ENCODE measurements at places on chromosomes 13 and 19.

DNA sequence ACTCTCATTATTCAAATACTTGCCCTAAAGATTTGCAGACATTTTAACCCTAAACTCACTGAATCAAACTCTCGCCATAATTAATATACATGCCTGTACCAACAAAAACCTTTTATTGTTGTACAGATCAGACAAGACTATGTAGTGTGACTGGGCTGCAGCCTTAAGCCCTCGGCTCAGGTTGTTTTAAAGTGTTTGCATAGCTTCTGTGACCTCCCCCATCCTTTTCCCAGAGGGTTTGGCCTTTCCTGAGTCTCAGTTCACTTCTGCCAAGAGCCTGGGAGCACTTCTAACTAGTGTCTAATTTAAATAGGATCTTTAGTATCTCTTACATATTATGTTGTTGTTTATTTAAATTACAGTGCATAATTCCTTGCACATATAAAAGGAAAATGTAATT, 158.2 kb downstream of the HS6ST3 start:
- DNase-seq: no peak
- no peak overlapping the region for H3K27ac ChIP-seq
- H3K4me3 ChIP-seq: no peak overlapping the region

GRCh38 chr13:86090181-86090580, 291.0 kb upstream of the SLITRK6 start:
- H3K27ac ChIP-seq: no peak overlapping the region
- H3K4me1 ChIP-seq: no peaks in the 10 kb centered on the region
- H3K27me3 ChIP-seq: no peaks in the 10 kb centered on the region
- no peak overlapping the region for H3K4me3 ChIP-seq
- no peaks in the 10 kb centered on the region for H3K36me3 ChIP-seq

- peaks cover 4% of the 10 kb centered on the region for H3K27me3 ChIP-seq
- H3K27ac ChIP-seq: no peak overlapping the region
- H3K36me3 ChIP-seq: no peaks in the 10 kb centered on the region
- no peak for DNase-seq
- no peak overlapping the region for H3K4me3 ChIP-seq
These were observed 15.3 kb upstream of the ATP12A start for GRCh38 chr13:24664726-24665409.

DNA sequence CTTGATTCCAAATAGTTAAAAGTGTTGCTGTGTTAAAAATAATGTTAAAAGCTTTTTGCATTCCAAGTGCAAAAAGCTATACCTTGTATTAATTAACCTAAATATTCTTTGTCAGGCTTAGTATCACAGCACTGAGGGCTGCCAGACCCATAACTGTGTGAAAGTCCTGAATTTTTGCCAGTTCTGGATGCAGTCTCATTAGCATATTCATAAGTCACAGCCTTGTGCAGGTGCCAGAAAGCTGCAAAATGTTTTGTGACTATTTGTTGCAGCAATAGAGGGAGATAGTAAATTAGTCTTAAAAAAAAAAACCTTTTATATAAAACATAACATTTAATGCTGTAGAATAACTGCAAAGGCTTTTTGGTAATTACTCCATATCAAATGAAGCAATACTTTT, 56.6 kb downstream of the SLITRK1 start:
- H3K36me3 ChIP-seq: no peaks in the 10 kb centered on the region
- no peak for DNase-seq
- no peak overlapping the region for H3K27ac ChIP-seq
- no peak overlapping the region for H3K4me3 ChIP-seq
- H3K4me1 ChIP-seq: no peaks in the 10 kb centered on the region

GRCh38 chr19:4976401-4977298, 7.7 kb downstream of the KDM4B start:
- no peak for DNase-seq
- no peak overlapping the region for H3K4me3 ChIP-seq
- no peaks in the 10 kb centered on the region for H3K27me3 ChIP-seq
- peaks cover 15% of the 10 kb centered on the region for H3K4me1 ChIP-seq
- no peak overlapping the region for H3K27ac ChIP-seq

DNA sequence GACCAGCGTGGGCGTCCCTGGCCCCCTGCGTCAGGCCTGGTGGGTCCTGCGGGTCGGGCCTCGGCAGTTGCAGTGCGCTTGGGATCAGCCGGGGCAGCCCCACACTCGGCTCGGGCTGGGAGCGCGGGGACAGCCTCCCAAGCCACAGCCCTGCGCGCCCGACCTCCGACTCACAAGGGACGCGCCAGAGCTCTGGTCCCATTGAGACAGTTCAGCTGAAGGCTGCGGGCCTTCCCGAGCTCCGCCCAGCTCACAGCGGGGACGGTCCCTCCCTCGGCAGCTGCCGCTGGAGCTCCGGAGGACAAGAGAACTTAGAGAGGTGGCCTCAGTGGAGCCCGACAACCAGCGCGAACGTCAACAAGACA, 45.7 kb upstream of the ZNF730 start:
- no peak overlapping the region for H3K4me3 ChIP-seq
- no peak for DNase-seq
- H3K4me1 ChIP-seq: no peaks in the 10 kb centered on the region
- no peak overlapping the region for H3K27ac ChIP-seq
- peaks cover 4% of the 10 kb centered on the region for H3K36me3 ChIP-seq

DNA sequence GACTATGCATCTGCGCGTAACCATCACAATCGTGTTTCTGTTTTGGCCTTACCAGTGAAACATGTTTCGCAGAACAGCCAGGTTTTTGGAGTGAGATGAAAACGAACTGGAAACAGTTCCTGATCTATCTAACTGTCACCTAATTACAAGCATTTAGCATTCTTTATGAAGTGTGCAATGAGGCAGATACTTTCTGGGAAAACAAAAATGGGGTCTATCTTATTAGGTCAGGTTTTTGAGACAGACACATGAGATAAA, 182.8 kb downstream of the LMO7 start:
- H3K4me1 ChIP-seq: no peaks in the 10 kb centered on the region
- no peaks in the 10 kb centered on the region for H3K27me3 ChIP-seq
- no peaks in the 10 kb centered on the region for H3K36me3 ChIP-seq
- no peak overlapping the region for H3K27ac ChIP-seq

GRCh38 chr19:16615808-16616207, 12.2 kb downstream of the MED26 start:
- no peak for DNase-seq
- peaks cover 58% of the 10 kb centered on the region for H3K4me1 ChIP-seq
- H3K4me3 ChIP-seq: no peak overlapping the region

DNA sequence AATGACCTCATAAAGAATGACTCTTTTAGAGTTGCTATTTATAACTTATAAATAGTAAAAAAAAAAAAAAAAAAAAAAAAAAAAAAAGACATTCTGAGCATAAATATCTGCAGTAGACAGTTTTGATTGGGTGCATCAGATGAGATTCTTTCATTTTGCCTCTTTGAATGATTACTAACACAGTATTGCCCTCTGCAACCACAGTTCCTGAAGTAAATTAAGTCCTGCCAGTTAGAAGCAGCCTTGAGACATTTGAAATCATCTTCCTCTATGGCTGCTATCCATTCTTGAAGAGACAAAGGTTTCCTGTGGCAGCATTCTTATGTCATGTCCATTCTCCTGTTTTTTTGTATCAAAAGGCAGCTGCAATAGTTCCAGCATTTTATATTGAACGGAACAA, 892.4 kb upstream of the MIR17HG start:
- no peak for DNase-seq
- no peaks in the 10 kb centered on the region for H3K4me1 ChIP-seq
- no peak overlapping the region for H3K27ac ChIP-seq
- no peaks in the 10 kb centered on the region for H3K36me3 ChIP-seq
- no peaks in the 10 kb centered on the region for H3K27me3 ChIP-seq

GRCh38 chr13:77545626-77546412, 10.3 kb downstream of the SCEL start:
- no peaks in the 10 kb centered on the region for H3K4me1 ChIP-seq
- no peak overlapping the region for H3K27ac ChIP-seq
- H3K4me3 ChIP-seq: no peak overlapping the region
- peaks cover 25% of the 10 kb centered on the region for H3K27me3 ChIP-seq

DNA sequence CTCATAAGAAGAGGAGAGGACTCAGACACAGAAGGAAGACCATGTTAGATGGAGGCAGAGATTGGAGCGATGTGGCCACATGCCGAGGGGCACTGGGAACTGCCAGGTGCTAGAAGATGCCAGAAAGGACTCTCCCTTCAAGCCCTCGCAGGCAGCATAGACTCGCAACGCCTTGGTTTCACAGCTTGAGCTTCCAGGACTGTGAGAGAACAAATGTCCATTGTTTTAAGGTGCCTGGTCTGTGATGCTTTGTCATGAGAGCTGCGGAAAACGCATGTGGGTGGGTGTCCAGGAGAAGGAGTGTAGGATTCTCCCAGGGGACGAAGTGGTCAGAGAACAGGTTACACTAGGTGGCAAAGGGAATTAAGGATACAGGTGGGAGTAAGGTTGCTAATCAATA, 125.9 kb upstream of the USP29 start:
- DNase-seq: no peak
- no peaks in the 10 kb centered on the region for H3K36me3 ChIP-seq
- H3K27ac ChIP-seq: no peak overlapping the region

GRCh38 chr19:6967967-6968366, 53.3 kb downstream of the MBD3L2B start:
- DNase-seq: no peak
- no peaks in the 10 kb centered on the region for H3K27me3 ChIP-seq
- H3K36me3 ChIP-seq: peaks cover 2% of the 10 kb centered on the region
- no peak overlapping the region for H3K27ac ChIP-seq

- H3K4me1 ChIP-seq: peaks cover 2% of the 10 kb centered on the region
- H3K36me3 ChIP-seq: no peaks in the 10 kb centered on the region
- H3K4me3 ChIP-seq: no peak within 1 kb of the TSS
- no peak within 1 kb of the TSS for H3K27ac ChIP-seq
These were observed at the start of gene ANGPTL8 for GRCh38 chr19:11239377-11240000. TSS of gene ANGPTL8 (plus strand) at chr19:11239619. CDS start at chr19:11239638, 19 bp downstream.

- DNase-seq: no peak
- no peak overlapping the region for H3K4me3 ChIP-seq
- peaks cover 2% of the 10 kb centered on the region for H3K4me1 ChIP-seq
- peaks cover 45% of the 10 kb centered on the region for H3K27me3 ChIP-seq
These were observed 5.1 kb downstream of the NOTCH3 start for GRCh38 chr19:15195371-15196334.

DNA sequence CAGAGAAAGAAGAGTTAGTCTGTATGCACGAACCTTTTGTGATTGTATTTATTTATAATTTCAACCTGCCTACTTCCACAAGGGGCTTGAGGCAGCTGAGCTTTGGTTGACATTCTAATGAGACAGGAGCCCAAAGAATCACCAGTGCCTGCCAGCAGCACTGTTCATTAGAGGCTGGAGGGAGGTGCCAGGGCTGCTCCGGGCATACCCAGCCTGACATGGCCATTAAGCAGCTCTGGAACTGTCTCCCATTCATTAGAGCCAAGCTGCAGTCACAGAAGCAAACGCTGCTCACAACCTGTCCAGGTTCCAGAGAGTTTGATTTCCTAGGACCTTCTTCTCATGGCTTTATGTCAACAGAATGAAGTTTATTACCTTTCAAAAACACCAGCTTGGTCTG, 425.5 kb downstream of the RFC3 start:
- no peaks in the 10 kb centered on the region for H3K4me1 ChIP-seq
- no peaks in the 10 kb centered on the region for H3K36me3 ChIP-seq
- no peaks in the 10 kb centered on the region for H3K27me3 ChIP-seq
- H3K4me3 ChIP-seq: no peak overlapping the region
